ENCODE measurements at places on chromosomes 5 and 9. TPM values are rescaled to one million over a fixed set of nuclear protein-coding genes. Genes with fewer than 3 reads are reported as not detected.

The SARDH gene
- 7.8 TPM for total RNA-seq

DNA sequence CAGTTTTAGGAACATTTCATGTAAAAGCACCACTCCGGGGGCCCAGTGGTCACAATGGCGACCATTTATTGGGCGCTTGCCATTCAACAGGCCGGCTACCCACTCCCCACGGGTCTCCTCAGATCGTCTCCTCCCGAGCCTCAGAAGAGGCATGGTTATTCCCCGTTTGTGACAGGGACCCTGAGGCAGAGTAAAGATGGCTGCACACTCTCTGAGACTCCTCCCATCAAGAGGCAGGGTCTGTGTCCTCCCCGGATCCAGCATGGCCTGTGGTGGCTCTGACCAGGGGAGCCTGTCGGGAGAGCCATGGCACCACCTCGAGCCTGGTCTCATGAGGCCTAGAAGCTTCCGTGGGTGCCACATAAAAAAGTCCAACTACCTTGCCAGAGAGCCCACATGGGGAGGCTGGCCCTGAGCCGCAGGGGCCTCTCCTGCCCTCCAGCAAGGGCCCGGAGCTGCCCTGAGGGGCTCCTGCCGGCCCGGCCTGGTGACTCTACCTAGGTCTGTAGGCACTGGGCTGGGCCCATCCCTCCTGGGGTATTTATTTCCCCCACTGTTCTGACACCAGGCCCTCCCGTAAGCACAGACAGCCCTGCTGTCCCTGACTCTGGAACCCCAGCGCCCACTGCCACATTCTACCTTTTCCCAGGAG is 90.8 kb downstream of the VAV2 start:
- H3K4me1 ChIP-seq: no peaks in the 10 kb centered on the region
- no peak overlapping the region for H3K27ac ChIP-seq
- no peaks in the 10 kb centered on the region for H3K27me3 ChIP-seq
- no peak for DNase-seq

DNA sequence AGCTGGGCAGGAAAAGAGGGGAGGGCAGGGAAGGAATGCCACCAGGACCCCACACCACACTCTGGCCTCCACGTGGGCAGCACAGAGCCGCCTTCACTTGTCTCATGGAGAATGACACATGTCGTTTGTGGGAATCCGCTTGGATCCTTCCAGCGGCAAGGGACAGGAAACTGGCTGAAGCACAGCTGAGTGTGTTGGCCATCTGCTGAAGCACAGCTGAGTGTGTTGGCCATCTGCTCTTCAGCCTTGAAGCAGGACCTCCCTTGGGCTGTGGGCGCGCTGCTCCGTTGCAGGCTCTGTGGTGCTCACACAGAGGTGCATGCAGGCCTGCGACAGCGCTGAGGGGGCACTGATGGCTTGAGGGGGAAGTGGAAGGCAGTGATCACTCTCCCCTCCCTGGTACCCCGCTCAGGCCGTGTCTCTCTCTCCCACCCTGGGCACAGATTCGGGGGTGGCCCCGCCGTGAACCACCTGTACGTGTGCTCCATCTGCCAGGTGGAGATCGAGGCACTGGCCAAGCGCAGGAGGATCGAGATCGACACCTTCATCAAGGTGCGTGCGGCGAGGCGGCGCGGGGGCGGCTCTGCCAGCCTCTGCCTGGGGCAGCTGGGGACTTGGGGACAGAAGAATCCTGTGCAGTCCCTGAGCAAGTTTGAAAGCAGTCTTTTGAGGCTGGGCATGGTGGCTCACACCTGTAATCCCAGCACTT is 40.6 kb downstream of the USP20 start:
- H3K27me3 ChIP-seq: no peaks in the 10 kb centered on the region
- no peak for DNase-seq
- H3K4me3 ChIP-seq: no peak overlapping the region
- no peak overlapping the region for H3K27ac ChIP-seq
- H3K4me1 ChIP-seq: peaks cover 10% of the 10 kb centered on the region

DNA sequence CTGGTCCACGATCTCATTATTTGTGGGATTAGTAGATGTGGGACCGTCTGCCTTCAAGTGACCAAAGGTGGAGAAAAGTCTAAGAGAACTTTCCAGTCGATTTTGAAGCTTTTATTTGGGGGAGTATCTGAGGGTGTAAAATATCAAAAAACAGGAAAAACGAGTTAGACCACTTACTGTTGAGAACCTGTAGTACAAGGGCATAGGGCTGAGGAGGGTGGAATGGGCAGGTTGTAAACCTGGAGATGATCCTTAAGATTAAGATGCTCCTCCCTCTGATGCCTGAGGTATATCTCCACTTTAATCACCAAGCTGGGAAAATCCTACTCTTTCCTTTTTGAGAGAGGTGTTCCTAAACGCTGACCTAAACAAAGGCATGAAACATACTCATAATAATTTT is 32.0 kb upstream of the GTF2H2C start:
- H3K27me3 ChIP-seq: peaks cover 6% of the 10 kb centered on the region
- H3K4me1 ChIP-seq: no peaks in the 10 kb centered on the region
- no peak overlapping the region for H3K27ac ChIP-seq
- no peak for DNase-seq
- no peak overlapping the region for H3K4me3 ChIP-seq
